ENCODE measurements at places on chromosomes 2 and 18.

DNA sequence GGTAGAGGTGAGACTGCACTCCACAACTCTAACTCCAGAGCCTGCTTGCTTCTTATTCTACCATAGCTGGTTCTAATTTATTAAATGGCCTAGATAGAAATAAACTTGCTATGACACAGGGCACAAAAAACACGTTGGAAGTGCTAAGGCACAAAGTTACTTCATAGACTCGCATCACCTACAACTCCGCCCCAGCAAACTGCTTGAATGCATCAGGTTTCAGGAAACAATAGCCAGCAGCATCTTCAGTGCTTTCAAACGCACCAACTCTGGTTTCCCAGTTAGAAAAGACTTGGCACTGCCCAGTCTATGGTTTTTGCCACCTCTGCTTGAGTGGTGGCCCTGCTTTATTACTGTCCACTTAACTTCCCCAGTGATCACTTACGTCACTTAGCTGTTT is 142.6 kb downstream of the RIF1 start:
- no peak for DNase-seq

GRCh38 chr2:119679526-119679837 is 481 bp downstream of the TMEM177 start:
- DNase-seq = no peak

- DNase-seq = no peak
Measured at GRCh38 chr2:119025762-119026351, 83.9 kb downstream of the MARCO start.

- no peak for DNase-seq
Measured at GRCh38 chr2:150620855-150621254, 133.4 kb upstream of the RND3 start.

GRCh38 chr2:173590276-173590861 is 235.7 kb downstream of the CDCA7 start:
- DNase-seq = no peak

DNA sequence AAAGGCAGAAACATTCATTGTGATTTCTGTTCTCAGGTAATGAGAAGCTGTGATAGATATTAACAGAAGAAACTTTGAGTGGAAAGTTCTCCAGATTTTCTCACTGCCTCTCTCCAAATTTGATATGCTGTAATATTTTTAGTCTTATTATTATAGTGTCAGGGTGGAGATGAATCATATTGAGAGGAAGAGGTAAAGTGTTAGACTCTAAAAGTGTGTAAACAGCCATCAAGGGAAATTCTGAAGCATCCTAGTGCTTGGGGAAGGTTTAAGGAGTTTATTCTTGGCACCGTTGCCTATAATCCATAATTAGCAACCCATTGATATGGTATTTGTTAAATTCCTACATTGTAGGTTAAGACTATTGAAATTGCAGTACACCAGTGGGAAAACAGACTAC is 104.7 kb upstream of the NABP1 start:
- DNase-seq = no peak
